ENCODE measurements at places on chromosomes 1 and 21.

- no peak for DNase-seq
Observed at GRCh38 chr1:2504949-2505272, 21.5 kb downstream of the PANK4 start.

DNA sequence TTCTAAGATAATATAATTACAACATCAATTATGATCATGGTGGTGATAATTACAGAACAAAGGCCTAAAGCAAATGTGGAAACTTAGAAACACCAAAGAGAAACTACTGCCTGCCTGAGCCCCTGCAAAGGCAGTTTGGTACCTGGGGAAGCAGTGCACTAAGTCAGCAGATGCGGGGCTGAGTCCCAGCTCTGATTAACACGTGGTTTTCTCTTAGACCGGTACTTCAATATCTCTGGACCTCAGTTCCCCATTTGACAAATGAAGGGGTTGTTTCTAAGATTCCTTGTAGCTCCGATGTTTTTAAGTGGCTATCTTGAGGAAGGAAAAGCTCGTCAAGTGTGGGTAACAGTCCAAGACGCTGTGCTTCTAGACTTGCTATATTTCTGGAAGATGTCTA is 16.7 kb upstream of the PLEKHA6 start:
- DNase-seq: no peak

DNA sequence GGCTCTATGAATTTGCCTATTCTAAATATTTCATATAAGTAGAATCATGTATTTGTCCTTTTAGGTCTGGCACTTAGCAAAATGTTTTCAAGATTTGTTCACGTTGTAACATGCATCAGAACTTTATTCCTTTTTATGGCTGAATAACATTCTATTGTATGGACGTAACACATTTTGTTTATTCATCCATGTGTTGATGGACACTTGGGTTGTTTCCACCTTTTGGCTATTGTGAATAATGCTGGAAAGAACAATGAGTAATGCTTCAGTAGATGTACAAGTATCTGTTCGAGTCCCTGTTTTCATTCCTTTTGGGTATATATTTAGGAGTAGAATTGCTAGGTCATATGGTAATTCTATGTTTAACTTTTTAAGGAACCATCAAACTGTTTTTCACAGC is 24.7 kb downstream of the SLC35A3 start:
- DNase-seq: no peak

DNA sequence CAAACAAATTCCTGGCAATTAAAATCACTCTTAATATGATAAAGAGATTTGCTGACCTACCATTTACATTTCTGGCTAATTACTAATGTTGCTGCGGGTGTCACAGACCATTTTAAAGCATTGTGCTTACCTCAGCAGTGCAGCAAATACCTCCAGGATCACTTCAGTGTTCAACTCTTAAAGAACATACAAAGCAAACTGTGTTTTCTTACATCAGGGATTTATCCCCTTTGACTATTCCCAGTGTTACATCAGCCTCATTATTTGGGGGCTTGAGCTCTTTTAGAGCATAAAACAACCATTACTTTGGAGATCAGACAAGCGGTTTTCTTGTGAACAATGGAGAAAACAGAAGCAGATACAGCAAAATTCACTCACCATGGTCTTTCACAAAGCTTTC is 185.4 kb downstream of the LYPLAL1 start:
- no peak for DNase-seq

DNA sequence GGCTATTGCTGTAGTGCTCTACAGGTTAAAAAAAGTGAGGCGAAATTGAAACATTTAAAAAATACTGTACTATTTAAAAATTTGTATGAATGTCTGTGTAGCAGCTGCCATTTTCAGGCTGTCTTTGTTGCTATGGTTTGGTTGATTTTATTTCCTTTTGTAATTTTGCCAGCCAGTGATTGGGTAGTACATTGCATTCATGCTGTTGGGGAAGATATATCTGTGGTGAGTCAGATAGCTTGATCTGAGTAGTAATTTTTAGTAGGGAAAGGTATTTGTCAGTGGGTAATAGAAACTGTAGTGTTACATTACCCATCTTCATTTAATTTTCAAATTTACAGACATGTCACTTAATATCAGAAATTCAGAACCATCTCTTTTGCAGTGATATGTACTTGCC is 15.0 kb downstream of the NFIA start:
- no peak for DNase-seq

DNA sequence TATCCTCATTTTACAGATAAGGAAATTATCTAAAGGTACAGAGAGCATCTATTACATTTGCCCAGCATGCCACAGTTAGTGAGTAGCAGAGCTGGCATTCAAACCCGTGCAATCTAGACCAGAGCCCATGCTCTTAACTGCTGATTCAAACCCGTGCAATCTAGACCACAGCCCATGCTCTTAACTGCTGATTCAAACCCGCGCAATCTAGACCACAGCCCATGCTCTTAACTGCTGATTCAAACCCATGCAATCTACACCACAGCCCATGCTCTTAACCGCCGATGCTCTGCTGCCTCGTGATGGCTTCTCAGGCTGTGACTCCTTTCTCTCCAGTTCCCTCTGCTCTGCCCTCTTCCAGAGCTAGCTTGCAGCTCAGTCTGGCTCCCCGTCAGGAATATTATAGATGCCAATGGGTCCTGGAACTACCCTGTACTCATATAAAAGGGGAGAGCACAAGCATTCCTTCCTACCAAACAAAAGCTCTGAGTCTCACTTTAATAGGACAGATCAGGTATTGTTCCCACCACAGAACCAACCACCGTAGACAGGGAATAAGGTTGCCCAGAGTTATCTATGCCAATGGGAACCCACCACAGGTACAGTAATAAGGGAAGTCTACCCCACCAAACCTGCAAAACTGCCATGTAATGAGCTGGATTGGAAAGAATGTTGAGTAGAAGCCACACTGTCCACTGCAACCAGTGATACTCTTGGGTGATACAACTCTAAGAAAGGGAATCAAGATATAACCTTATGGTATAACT is 78.4 kb downstream of the SMYD3 start:
- DNase-seq: no peak

DNA sequence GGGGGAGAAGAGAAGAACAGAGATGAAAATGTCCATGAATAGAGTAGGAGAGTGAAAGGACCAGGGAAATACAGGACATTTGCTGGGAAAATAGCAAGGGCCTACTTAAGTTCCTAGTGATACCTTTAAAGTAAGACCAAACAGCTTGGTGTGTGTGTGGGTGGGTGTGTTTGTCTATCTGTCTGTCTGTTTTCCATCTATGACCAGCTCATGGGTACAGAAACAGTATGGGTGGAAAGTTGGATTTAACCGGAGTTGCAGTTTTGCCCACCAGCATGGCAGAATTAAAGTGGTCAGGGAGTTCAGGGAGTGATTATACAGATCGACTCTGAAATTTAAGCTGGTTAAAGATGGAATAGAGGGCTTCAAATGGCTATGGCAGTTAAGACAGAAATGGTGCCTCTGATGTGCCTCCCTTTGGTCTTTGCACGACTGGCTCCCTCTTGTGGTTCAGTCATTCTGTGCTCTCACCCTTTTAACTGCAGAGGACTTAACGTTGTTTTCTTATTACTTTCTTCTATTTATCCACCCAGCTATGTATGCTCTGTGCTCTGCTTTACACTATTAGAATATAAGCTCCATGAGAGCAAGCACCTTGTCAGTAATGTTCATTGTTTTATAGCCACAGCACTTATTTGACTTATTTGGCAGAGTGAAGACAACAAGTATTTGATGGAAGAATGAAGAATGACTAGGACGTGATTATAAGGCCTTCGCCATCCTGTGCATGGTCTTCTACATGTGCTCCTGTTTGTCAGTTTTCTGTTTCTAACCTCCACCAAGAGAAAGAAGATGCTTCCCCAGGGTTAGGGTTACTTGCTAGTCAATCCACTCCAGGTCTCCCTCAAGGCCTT is 72.7 kb upstream of the AK4 start:
- DNase-seq: no peak

DNA sequence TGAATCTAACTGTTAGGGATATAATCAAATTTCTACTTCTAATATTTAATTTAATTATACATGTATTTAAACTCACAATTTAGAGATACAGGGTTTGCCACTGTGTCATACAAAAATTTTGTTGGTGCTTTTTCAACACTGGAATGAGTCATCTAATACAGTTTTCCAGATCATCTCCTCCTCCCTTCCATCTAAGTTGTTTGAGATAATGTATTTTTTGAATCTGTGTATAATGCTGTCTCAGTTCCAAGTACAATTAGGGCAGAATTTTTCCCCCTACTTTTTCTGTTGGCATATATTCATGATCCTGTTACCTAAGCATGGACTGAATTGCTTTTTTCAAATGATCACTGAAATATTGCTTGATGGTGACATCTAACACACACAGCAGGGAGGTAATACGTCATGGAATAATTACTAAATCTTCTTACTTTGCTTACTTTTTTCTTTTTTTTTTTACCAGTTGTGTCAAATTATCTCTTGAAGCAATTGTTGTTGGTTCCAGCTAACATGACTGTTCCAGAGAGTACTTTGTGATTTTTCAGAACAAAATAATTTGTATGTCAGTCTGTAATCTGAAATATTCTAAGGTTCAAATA is 146.0 kb downstream of the MAGI3 start:
- DNase-seq: no peak

DNA sequence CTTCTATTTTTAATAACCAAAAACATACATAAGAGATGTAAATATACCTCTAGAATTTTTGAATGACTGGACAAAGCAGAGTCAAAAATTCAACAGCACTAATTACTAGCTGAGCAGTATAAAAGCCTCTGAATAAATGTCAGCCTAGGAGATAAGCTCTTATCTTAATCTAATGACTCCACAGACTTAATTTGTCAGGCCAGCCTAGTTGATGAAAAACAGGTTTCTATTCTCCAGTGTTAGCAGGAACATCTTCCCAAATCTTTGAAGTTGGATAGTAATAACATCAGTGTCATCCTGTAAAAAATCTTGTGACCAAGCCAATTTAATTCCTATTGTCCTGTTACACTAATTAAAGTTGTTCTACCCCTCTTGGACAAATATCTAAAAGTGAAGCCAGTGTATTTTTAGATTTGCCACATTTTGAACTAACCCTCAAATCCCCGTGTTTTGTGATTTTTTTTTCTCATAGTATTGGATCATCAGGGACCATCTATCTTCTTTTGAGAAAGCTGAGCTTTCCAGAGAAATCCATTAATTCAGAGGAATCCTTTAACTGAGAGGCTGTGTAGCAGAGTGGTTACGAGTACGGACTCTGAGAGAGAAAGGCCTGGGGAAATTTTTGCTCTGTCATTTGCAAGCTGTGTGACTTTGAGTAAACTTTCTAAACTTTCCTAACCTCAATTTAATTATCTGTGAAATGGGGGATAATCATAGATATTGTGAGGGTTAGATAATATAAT is 41.2 kb downstream of the LMO4 start:
- no peak for DNase-seq

DNA sequence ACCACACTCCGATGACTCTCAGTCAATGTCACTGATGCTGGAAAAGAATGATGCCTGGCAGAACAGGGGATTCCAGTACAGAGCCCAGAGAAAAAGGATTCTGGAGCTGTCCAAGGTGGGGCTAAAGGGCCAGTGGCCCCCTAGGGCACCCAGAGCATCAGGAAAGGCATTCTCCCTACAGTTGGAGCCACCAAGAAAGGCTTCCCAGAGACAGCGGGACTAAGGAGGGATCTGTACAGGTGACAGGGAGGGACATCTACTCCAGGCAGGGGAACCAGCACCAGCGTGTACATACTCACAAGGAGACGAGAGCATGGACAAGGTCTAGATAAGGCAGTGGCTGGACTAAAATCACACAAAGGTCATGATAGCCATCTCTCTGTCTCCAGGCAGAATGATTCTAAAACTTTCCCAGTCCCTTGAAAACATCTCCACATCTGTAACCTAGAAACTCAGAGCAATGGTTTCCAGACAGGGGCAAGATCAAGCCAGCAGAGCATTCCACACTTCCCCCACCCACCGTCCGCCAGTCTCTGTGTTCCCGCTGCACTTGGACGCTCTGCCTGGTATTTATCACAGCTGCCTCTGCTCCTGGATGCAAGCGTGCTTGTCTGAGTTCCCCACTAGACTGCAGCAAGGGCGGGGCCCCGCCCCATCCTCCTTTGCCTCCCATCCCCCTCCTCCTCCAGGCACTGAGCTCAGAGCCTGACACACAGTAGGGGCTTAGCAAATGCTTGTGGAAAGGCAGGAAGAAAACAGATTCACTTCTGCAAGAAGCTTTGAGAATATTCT is 111.6 kb upstream of the ZC3H12A start:
- no peak for DNase-seq

- DNase-seq: no peak
Observed at GRCh38 chr1:70586046-70586445, 175.0 kb downstream of the CTH start.

DNA sequence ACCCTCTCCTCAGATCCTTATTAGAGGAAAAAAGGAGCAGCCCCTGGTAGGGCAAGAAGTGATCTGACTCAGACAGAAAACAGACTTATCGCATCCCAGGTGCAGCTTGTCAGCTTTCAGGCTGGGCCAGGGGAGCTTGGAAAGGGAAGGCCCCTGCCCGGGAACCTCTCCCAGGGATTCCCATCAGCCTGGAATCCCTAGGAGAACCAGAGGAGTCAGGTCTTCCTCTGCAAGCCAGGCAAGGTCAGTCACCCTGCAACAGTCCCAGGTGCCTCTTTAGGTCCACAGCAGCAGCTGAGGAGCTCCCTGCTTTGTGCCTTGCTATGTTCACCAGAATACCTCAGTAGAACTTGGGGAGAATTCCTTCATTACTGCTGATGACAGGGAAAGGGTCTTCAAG is 2.9 kb upstream of the PRAMEF12 start:
- no peak for DNase-seq

- DNase-seq: no peak
Observed at GRCh38 chr1:147820761-147821297, 60.4 kb upstream of the GJA5 start.

GRCh38 chr21:32137266-32137665 is 141.6 kb downstream of the MIS18A start:
- no peak for DNase-seq
